8988T (cell line): ENCODE measurements at places on chromosomes 1 and 21.

DNA sequence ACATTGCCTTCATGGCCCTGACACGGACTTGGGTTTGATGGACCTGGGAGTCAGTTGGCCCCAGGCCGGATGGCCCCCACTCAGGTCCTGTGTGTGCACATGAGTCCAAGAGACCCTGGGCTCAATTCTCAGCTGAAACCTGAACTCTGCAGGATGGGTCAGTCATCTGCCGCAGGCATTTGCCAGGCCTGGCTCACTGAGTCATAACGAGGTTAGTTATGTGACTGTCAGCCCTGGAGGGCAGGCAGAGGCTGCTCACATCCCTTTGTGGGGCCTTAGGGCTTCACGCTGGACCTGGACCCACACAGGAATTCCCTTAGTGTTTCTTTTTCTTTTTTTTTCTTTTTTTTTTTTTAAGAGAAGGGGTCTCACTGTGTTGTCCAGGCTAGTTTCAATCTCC, 46.5 kb downstream of the PSMG1 start:
- no peak for DNase-seq

- DNase-seq, result no peak
Observed at GRCh38 chr21:43927591-43928221, 62.7 kb downstream of the AGPAT3 start.

GRCh38 chr21:44455524-44456213, 359 bp downstream of the LRRC3 start:
- peak; percentile 78 for DNase-seq

DNA sequence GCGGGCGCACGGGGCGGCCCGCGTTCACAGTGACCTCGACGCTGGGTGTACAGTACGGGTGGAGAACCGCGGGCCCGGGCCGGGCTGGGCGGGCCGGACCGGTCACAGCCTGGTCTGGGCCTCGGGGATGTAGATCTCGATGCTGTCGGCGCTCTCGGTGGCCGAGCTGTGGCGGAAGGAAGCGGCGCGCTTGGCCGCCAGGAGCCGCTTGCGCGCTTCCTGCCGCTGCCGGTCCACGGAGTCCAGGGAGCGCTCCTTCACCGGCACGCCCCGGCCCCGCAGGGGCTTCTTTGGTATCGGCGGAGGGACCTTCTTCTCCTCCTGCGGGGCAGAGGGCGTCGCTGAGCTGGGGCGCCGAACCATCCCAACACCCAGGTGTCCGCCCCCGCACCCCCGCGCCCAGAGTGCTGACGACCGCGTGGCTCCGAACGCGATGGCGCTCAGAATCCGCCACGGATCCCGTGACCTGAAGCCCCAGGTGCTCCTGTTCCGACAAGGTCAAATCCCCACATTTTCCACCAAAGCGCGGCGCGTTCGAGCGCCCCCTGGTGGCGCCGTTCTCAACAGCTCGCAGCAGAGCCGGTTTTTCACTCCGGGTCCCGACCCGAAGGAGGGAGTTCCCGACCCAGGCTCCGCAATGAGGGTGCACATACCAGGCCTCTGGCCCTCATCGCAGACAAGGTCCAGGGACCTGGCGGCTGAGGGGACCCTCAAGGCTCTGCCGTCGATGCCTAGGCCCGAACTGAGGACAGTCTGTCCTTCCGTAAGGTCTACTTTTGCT, 6.6 kb upstream of the SMIM12 start:
- DNase-seq, result peak; percentile 83

- no peak for DNase-seq
Observed at GRCh38 chr1:154759793-154760192, 110.3 kb downstream of the KCNN3 start.

DNA sequence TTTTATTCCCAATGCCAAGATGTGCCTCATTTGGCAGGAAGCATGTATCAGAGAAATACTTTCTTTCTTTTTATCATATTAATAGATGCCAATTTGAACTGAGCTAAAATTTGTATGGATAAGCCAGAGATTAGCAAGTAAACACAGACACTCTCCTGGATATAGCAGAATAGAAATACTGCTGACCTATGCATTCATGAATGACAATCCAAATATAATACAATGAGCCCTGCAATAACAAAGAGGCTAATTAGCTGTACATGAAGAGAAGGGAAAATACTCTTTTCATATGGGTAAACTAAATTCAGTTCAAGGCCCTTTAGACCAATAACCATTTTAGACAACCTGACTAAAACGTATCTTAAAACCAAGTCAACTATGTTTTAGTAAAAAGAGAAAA, 388.1 kb upstream of the NR5A2 start:
- no peak for DNase-seq

GRCh38 chr1:85314726-85315125, 38.3 kb upstream of the BCL10 start:
- no peak for DNase-seq

DNA sequence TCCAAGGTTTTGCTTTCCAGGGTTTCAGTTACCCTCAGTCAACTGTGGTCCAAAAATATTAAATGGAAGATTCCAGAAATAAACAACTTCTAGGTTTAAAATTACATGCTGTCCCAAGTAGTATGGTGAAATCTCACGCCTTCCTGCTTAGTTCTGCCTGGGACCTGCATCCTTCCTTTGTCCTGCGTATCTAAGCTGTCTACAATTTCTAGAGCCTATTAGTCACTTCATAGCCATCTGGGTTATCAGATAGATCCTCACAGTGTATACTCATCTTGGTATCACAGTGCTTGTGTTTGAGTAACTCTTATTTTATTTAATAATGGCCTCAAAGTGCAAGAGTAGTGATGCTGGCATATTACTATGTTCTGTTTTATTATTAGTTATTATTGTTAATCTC, 157.7 kb downstream of the ROR1 start:
- no peak for DNase-seq

DNA sequence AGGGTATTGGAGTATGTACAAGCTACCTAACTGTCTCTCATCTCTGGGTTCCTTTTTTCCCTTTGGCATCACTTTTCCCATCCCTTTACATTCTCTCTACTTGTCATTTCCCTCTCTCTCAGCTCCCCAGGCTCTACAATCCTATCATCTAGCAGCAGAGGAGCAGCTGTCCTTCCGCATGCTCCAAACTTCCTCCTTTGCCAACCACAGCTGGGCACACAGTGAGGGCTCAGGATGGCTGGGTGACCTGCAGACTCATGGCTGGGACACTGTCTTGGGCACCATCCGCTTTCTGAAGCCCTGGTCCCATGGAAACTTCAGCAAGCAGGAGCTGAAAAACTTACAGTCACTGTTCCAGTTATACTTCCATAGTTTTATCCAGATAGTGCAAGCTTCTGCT, 561 bp downstream of the CD1E start:
- no peak for DNase-seq

- peak; percentile 74 for DNase-seq
Observed at GRCh38 chr1:17207966-17208418, 3.1 kb downstream of the PADI1 start.

- no peak for DNase-seq
Observed at GRCh38 chr1:58584082-58584895, 7.2 kb upstream of the TACSTD2 start.

DNA sequence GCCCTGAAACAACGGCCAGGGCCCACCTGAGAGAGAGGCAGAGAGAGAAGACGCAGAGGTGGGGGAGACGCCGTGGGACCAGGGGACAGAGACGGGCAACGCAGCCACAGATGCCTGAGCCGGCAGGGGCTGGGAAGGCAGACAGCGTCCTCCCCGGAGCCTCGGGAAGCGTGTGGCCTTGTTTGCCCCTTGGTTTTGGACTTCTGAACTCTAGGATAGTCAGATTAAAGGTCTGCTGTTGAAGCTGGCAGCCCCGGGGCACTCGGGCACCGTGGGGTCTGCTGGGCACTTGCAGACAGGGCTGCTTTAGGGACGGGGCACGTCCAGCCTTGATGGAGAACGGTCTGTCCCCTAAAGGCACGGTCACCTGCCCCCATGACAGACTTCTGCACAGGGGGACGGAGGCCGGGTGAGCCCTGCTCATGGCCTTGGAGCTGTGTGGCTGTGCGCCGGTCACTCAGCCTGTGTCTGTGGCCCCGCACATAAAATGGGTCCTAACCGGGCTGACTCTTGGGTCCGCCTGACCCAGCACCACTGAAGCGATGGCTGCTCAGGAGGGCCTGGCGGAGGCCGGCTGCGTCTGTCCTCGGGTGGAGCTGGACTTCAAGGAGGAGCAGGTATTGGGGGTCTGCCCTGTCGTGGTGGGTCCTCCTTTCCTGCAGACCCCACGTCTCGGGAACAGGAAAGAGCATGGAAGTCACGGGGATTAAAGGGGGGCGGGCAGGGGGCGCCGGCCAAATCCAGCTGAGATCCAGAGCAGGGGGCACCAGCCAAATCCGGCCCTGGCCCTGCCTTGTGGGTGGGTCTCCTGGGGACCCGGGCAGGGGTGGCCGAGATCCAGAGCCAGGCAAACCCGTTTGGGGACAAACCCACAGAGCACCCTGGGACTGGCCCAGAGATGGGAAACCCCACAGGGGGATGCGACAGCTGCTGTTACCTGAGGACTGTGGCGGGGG, 9.6 kb upstream of the RNF223 start:
- no peak for DNase-seq

DNA sequence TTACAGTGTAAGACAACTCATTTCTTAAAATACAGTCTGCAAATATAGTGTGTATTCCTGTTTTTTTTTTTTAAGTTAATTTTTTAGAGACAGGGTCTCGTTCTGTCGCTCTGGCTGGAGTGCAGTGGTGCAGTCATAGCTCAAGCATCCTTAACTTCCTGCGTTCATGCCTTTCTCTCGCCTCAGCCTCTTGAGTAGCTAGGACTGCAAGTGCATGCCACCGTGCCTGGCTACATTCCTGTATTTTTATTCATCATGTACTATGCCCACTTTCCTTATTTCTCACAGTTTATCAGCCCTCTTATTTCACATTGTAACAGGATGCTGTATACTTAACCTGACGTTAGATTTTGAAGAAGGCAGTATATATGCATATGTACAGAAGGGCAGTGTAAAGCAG, 26.7 kb downstream of the MIER1 start:
- DNase-seq, result no peak

DNA sequence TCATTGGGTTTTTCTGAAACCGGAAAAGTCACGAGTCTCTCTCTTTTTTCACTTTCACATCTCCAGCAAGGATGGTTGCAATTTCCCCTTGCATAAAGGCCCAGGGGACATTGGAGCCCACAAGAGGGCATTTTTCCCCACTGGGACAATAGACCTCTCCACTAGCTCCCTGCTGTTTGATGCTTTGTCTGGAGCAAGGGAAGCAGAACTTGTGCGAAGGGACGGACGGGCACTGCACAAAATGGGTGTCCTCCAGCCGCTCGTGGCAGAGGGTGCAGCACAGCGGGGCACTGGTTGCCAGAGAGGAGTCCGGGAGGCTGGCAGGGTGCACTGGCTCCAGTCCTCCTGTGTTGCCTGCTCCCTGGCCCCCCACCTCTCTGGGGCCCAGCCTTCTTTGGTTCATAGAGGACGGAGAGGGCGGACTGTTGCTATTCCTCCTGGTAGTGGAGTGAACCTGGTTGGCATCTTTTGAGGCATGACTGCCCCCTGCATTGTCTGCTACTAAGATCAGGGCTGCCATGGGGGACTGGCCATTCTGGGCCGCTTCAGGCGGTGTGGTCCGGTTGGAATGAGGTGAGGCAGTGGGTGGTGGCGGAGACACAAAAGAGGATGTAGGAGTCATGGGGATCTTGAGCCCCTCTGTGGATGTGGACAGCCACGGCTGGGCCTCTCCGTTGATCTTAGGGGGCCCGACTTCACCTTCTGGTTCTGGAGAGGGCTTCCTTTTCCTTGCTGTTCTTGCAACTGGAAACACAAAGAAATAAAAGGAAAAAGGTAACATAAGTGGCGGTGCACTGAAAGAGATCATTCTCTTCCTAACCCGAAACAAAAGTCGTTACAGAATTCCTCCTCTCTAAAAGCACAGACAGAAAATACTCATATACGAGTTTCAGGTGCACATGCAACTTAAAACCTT, 2.6 kb downstream of the IRF2BP2 start:
- peak; percentile 44 for DNase-seq

DNA sequence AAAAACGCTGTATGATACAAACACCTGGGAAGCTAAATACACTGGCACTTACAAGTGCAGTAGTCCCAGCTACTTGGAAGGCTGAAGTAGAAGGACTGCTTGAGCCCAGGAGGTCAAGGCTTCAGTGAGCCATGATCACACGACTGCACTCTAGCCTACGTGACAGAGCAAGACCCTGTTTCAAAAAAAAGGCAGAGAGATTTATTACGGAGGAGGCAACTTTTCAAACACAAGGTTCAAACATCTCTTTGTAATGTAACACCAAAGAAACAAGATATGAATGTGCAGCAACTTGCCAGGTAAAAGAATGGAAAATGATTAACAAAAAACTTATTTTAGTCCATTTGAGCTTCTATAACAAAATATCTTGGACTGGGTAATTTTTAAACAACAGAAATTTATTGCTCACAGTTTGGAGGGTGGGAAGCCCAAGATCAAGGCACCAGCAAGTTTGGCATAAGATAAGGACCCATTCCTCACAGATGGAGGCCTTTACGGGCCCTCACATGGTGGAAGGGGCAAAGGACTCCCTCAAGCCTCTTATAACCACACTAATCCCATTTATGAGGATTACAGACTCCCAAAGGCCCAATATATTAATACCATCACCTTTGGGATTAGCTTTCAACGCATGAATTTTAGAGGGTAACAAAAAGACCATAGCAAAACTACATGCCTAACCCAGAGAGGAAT, 73.3 kb downstream of the EVI5 start:
- no peak for DNase-seq

- no peak for DNase-seq
Observed at GRCh38 chr1:225953315-225953714, 12.3 kb upstream of the LEFTY2 start.

DNA sequence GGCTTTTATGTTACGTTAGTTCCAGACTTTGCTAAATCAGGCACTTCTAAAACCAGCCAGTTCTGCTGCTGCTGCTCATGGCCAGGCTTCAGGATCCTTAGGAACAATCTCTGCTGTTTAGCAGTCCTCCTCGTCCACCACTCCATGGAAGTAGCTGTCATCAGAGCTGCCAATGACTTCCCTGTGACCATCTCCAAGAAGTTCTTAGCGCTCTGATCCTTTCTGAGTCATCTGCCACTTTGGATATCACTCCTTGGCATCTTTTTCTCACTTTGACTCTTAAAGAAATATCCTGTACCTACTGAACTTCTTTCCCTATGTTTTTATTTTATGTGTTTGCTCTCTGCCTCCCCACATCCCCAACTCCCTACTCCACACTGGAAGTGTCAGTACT, 14.7 kb upstream of the IRF2BP2 start:
- no peak for DNase-seq

DNA sequence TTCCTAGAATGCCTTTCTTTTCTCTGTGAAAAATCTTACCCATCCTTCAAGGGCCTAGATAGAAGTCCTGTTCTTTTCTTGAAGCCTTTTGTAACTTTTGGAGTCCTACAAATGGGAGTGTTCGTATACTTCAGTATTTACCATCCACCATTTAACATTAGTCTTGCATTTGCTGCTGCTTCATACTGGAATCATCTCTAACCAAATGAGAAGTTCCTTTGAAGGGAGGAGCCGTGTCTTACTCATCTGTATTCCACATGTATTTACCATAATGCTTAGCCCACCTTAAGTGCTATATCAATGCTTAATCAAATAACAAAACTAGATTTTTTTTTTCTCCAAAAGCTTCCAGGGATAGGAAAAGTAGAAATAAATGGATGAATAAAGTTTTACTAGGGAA, 7.1 kb downstream of the PRDX6 start:
- no peak for DNase-seq
